Central memory CD4-positive, alpha-beta T cell (primary cell): ENCODE measurements at places on chromosomes 7 and 10.

- DNase-seq = no peak
These were observed 402.9 kb upstream of the FOXK1 start for GRCh38 chr7:4279216-4279615.

DNA sequence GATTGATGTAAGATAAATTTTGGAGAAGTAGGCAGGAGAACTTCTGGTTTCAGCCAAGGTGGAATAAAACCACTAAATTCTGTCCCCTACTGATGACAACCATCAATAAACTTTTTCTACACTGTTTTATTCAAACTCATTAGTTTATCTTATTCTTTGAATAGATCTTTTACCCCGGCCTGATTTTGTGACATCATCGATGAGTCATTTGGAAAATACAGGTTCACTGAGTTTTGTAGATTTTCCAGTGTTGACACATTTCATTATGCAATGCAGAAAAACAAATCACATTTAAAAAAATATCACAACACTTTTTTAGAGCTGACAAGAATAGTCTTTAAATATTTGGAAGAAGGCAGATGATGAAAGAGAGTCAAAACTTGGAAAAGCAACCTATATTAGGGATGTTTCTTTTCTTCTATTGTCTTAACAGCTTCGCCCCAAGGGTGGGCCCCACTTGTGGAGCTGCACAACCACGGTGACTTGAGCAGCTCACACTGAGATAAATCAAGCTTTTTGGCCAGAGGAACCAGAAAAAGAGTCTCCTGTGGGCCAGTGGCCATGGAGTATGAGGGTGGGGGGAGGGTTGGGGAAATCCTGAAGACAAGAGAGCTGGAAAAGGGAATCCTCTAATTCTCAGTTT is 112.8 kb downstream of the PTEN start:
- no peak for DNase-seq

DNA sequence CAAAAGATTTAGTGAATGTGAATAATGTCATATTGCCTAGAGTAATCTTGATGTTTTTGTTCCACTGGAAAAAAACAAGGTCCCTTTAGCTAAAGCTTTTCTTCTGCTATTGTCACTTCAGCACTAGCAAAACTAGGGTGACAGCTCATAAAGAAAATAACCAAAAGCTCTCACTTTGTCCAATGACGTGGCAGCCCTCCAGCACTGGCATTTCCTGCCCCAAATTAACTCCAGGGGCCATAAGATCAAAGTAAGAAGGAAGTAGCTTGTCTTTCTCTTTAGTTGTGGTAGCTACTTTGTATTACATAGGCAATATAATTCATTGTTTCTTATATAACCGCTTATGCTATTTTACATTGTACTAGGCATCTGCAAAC is 47.3 kb downstream of the LRRN3 start:
- peak; percentile 71 for DNase-seq

DNA sequence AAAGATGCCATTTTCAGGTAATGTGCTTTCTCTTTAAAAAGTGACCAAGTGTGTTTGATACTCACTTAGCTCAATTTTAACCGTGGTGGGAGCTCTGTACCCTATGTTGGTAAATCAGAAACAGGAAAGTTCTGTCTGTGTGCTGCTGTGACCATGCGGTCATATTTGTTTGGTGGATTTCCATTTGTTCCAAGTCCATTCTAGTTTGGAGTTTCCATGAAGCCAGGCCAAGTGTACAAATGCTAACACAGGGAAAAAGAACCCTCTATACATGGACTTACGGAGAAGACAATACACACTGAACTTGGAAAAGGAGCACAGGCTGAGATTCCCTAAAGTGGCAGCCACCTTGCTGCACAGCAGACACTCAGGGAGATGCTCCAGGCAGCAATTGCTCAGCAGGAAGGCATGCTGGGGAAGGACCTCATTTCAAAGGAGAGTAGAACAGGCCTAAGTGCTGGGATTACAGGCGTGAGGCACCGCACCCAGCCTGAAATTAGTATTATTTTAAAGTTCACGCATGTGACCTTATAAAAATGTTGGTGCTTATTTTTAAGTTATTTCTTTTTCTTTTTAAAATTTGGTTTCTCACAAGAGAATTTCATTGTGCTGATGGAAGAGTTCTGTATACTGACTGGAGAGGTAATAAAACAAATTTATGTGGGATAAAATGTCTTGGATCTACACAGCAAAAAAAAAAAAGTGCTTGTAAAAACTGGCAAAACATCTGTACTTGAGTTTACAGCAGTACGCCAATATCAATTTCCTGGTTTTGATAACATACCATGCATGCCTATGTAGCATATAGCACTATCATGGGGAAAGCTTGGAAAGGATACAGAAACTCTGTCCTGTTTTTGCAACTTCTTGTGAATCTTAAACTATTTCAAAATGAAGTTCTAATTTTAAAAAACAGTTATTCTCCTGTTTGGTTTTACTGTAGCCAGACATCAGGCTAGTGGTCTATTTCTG is 436.2 kb downstream of the KCNMA1 start:
- no peak for DNase-seq

GRCh38 chr7:117090791-117091190 is 137.5 kb downstream of the ST7 start:
- DNase-seq = no peak

GRCh38 chr7:133081119-133081598 is 731 bp downstream of the CHCHD3 start:
- DNase-seq = no peak

DNA sequence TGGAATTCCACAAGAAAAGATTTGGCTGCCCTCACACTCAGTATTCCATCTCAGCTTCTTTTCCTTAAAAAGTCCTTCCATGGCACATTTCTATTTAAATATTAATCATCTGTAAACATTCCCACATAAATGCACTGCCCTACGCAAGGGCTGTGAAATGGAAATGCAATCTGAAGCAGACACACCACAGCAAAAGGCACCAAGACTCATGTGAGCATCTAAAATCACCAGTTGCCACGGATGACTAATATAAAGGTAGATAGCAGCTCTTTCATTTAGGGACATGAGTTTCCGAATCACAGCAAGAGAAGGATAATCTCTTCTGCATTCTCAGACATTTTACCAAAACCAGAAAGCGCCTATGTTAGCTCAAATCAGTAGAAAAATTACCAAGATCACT is 31.6 kb downstream of the COA1 start:
- no peak for DNase-seq

DNA sequence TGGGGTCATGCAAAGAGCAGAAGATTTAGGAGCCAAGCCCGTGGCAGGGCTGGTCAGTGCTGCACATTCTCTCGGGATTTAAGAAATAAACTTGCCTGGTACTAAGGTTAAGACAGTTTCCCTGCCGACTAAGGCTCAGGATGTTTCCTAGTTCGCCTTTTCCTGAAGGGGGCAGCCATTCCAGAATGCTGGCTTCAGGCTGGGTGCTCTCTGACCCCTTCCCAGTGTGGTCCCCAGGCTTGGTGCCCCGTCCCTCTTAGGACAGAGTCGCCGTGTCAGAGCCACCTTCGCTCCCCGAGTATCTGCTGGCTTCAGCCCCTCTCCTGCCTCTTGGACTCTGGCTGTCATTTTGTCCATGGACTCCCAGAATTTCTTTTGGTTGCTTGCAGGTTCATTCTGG is 117.2 kb downstream of the ELFN1 start:
- no peak for DNase-seq

GRCh38 chr10:49119746-49120145 is 4.4 kb upstream of the VSTM4 start:
- DNase-seq = no peak

GRCh38 chr10:29980084-29980483 is 79.3 kb downstream of the JCAD start:
- DNase-seq = no peak

DNA sequence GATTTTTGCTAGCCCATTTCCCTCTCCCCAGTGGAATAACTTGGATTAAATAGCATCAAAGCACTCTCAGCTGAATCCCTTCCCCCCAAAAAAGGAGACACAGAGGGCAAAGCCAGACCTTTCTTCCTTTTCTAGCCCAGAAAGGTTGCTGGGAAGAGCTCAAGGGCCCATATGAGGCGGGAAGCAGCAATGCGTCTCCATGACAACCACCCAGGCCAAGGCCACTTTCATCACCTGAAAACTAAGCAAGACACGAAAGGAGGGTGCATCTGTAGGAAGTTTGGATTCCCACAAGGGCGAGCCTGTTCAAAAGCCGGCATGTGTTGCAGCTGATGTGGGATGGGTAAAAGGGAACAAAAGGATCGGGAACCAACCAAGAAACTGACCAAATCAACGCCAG is 229.1 kb downstream of the PLXNA4 start:
- DNase-seq = no peak

- DNase-seq = no peak
These were observed 256.6 kb downstream of the ARHGAP21 start for GRCh38 chr10:24467136-24467535.
